ENCODE measurements at places on chromosomes 11 and 22.

DNA sequence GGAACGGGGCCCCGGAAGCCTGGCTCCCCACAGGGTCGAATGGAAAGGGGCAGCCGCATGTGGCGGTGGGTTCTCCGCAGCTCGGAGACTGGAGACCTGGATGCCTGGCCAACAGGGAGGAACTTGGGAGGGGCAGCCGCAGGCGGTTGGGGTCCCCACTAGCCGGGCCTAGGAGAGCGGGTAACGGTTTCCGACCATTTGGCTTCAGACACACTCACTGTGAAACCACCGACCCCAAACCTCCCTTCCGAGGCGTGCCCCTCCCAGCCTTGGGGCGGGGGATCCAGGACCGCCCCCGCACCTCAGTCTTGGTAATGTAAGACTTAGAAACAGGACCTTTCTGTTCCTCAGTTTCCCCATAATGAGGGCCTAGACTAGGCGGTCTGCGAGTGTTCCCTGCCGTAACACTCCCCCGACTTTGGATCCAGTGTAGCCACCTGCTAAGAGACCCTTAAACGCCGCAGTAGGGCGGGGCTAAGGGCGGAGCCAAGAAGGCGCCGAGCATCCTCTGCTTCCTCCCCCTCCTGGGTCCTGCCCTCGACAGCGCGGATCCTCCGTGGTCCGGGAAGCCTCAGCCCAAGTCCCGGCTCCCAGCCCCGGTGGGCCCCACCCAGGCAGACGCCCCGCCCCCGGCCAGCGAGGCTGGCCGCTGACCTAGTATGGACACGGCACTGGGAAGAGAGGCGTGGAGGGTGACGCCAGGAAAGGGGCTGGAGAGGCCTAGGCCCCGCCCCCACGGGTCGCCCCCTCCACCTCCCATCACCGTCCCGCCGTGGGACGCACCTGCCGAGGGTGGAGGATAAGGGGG, 1.8 kb upstream of the RASGRP2 start:
- H3K27me3 ChIP-seq, result peaks cover 50% of the 10 kb centered on the region
- no peaks in the 10 kb centered on the region for H3K36me3 ChIP-seq
- H3K27ac ChIP-seq, result no peak overlapping the region
- H3K4me1 ChIP-seq, result peaks cover 10% of the 10 kb centered on the region
- peak overlapping the region; percentile 55 for H3K4me3 ChIP-seq

DNA sequence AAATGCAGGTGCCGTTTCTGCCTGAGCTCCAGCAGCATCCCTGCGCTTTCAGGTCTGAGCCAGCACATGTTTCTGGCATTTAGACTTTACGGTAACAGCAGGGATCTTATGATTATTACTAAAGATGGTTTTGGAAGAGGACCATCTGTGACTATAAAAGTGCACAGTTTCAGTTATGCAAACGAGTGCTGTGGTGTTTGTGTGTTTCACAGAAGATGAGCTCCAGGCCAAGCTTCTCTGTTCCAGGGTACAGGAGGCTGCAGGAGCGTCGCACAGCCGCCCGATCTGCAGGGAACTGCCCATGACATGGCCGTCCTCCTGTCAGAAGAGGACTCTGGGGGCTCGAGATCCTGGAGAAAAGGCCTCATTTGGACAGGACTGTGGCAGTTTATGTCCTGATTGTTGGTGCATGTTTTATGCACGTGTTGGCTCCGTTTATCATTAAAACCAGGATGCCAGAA, 297.3 kb downstream of the TBC1D22A start:
- no peaks in the 10 kb centered on the region for H3K4me1 ChIP-seq
- no peaks in the 10 kb centered on the region for H3K36me3 ChIP-seq
- no peaks in the 10 kb centered on the region for H3K27me3 ChIP-seq
- H3K4me3 ChIP-seq, result no peak overlapping the region
- peak; percentile 63 for DNase-seq

DNA sequence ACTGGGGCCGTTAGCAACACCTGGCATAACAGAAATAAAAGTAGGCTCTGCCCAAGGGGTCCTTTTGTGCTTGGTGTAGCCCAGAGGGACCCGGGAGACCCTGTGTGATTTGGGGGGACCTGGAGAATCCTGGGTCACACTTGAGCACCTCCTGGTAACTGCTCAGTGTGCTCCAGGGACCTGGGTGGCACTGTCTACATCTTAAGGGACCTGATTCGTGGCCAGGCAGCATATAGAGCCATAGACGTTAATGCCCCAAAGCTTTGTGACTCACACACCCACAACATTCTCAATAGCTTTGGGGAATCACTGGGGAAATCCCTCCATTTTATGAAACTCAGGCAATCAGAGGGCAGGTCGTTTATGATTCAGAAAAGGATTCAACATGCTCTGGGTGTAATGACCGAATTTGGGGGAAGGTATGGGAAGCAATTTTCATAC, 3.6 kb upstream of the IGF2 start:
- H3K4me3 ChIP-seq, result no peak overlapping the region
- peak; percentile 97 for DNase-seq
- H3K27me3 ChIP-seq, result peaks cover 78% of the 10 kb centered on the region
- no peak overlapping the region for H3K27ac ChIP-seq
- no peaks in the 10 kb centered on the region for H3K36me3 ChIP-seq
- H3K4me1 ChIP-seq, result peaks cover 11% of the 10 kb centered on the region

DNA sequence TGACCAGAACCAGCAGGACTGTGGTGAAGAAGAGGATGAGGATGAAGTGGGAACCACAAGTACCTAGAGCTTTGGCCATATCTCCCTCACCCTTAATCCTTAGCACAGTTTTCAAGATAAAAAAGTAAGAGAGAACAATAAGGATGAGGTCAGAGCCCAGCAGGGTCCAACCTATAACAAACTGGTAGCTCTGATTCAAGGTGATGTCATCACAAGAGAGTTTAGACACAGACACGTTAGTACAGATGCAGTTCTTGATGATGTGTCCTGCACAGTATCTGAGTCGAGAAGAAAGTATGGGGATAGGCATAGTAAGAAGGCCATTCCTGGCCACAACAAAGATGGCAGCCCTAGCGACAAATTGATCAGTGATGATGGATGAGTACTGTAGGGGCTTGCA, 586 bp downstream of the OR56A5 start:
- no peak overlapping the region for H3K27ac ChIP-seq
- no peaks in the 10 kb centered on the region for H3K27me3 ChIP-seq
- no peak overlapping the region for H3K4me3 ChIP-seq
- DNase-seq, result no peak
- no peaks in the 10 kb centered on the region for H3K36me3 ChIP-seq

- no peak overlapping the region for H3K4me3 ChIP-seq
- DNase-seq, result no peak
- H3K36me3 ChIP-seq, result peaks cover 30% of the 10 kb centered on the region
- no peaks in the 10 kb centered on the region for H3K4me1 ChIP-seq
- no peak overlapping the region for H3K27ac ChIP-seq
- no peaks in the 10 kb centered on the region for H3K27me3 ChIP-seq
These were observed 41.9 kb downstream of the CTTN start for GRCh38 chr11:70440206-70440605.

DNA sequence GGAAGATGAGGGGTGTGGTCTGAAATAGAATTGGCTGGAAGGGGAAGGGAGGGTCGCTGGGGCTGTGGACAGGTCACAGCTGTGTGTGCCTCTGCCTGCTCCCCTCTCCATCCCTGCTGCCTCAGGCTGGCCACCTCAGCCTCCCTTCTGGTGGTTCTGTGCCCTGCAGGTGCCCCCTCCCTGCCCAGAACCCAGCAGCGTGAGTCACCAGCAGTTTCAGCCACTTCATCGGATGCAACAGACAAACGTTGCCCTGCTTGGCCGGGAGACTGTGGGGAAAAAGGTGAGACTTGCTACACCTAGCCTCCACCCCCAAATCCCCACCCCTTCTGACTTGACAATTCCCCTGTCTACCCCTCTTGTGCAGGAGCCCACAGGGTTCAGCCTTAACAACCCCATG, 21.8 kb upstream of the LRRC10B start:
- H3K4me1 ChIP-seq, result peaks cover 21% of the 10 kb centered on the region
- no peaks in the 10 kb centered on the region for H3K36me3 ChIP-seq
- DNase-seq, result no peak
- peaks cover 7% of the 10 kb centered on the region for H3K27me3 ChIP-seq
- H3K4me3 ChIP-seq, result no peak overlapping the region
- no peak overlapping the region for H3K27ac ChIP-seq

DNA sequence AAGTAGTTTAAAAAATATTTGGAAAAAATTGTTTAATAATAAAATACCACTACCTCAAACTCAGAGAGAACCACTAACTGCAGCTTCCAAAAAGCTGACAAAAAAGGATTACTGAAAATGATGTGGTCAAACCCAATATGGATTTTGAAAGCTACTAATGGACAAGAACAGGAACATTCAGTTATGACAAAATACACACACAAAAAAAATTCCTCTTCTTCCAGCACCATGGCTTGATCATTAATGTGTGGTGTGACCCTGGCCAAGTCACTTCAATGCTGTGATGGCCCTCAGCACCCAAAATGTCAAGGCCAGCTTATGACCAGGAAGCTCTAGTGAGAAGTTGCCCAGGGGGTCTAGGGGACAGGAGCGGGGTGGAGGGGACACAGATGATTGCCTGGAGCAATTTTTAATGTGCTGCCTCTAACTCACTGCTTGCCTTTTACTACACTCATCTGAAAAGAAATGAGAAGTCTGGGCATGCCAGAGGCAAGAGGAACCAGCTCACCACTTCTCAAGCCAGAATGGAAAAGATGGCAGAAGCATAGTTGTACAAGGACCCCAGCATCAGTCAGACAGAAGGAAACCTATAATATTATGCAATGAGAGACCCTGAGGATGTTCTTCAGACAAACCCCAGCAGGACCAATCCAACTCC, 2.2 kb downstream of the SMCO4 start:
- H3K4me3 ChIP-seq, result no peak overlapping the region
- H3K36me3 ChIP-seq, result no peaks in the 10 kb centered on the region
- H3K27me3 ChIP-seq, result no peaks in the 10 kb centered on the region
- no peak for DNase-seq
